ENCODE measurements at places on chromosomes 3 and 15.

- DNase-seq: no peak
Measured at GRCh38 chr3:119315600-119316312, 21.6 kb downstream of the ARHGAP31 start.

GRCh38 chr3:101333883-101334282, 13.5 kb upstream of the IMPG2 start:
- DNase-seq: no peak

DNA sequence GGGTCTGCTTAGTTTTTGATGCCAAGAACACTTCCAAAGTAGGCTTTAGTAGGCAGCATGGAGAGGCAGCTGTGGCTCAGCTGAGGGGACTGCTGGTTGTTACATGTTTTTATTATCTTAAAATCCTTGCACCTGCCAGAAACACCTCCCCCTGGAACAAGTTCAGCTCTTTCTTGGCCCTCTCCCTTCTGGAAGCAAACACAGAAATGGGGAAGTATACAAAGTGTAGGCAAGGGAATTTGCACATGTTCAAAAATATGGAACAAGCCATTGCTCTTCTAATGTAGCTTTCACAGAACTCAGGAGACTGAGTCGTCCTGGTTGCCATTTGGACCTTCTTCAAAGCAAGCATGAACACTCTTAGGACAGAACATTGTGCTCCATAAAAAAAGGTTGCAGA, 169.1 kb upstream of the SEMA6D start:
- DNase-seq: no peak

- DNase-seq: no peak
Measured at GRCh38 chr15:77550301-77551251, 82.1 kb downstream of the LINGO1 start.

DNA sequence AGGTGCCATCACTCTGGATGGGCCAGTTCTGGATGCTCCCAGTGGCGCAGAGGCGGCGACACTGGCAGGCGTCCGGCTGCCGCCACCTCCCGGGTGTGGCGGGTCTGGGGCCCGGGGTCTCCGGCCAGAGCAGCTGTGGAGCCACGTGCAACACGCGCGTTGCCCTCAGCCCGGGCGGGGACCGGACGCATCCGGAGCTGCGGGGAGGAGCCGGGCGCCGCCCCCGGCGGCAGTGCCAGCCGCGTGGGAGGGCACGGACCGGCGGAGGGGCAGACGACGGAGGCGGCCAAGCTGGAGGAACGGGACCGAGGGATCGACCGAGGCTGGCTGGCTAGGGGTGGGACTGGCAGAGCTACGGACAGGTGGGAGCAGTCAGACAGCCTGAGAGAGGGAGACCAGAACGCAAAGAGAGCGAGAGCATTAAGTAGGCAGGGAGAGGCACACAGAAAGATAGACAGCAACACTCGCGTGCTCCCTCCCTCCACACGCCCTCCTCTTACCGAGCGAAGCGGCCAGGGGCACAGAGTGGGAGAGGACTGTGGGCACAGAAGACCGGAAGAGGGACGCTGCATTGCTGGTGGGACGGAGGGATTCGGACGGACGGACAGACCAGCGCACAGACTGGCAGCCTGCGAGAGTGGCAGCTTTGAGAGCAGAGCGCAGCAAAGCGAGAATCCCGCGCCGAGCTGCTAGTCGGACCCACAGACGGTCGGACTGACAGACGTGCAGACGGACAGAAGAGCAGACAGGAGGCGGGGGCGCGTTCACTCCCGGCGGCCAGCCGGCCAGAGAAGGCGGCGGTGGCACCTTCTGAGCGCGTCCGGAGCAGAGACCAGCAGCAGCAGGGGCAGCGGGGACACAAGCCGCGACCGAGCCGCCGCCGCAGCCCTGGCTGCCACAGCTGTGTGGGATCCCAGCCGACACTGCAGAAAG, at the start of gene ARPP21:
Gene ARPP21 (plus strand): TSS at position 272 of the 933 bp plus-strand sequence. CDS start 42,227 bp downstream, outside the sequence.
- peak; percentile 9 for DNase-seq

DNA sequence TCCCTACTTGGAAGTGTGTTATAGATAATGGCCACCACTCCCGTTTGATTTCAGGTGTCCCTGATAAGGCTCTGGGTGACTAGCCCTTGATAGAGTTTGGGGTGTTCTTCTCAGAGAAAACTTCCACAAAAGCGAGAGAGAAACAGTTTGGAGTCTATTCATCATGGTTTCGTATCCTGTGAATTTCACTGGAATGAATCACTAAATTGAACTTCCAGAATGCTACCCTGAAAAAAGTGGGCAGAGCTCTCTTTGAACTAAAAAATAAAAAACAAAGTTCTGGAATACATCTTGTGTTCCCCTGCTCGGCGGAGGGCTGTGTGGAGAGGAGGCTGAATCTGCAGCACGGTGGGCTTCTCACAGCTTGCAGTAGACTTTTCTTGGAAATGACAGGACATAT, 52.8 kb upstream of the FAM98B start:
- no peak for DNase-seq

DNA sequence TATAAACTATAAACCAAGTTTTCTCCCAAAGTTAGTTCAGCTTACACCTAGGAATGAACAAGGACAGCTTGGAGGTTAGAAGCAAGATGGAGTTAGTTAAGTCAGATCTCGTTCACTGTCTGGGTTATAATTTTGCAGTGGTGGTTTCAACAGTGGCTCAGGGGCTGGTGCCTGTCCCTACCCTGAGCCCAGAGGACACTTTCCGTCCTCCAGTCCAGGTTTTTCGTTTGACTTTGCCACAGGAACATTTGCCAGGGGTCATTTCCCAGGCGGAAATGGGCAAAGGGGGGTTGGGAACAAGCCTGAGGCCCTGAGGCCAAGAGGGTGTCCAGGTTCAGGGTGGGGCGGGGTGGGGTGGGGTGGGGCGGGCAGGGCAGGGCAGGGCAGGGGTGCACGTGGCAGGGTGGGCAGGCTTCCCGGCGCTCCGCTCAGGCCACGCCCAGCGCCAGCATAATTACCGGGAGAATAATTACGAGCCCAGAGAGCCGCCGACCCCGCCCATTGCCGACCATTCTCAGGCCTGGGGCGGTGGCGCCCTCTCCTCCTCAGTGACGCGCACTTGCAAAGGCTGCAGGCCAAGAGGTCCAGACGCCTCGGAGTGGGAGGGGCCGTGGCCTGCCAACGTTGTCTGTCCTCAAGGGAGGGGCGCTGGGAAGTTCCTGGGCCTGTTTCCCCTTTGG, 70.4 kb downstream of the KLF13 start:
- peak; percentile 71 for DNase-seq

- no peak for DNase-seq
Measured at GRCh38 chr3:195086341-195086740, 184.6 kb downstream of the XXYLT1 start.

DNA sequence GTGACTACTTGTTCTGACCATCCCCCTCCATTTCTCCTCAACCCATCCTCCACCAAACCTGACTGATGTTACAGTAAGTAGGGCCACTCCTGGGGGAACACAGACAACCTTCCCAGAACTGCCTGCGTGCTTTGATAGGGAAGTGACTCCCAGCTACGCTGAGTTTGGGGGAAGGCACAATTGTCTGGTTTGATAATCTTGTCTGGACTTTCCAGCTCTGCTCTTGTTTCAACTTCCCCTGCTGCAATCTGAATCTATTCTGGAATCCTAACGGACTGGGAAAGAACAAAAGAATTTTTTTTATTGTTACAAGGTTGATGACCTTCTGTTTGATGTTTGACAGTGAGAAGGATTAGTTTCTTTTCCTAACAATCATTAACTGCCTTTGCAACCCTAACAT, 895.6 kb downstream of the ROBO1 start:
- no peak for DNase-seq

- DNase-seq: no peak
Measured at GRCh38 chr3:30314757-30315325, 291.6 kb upstream of the TGFBR2 start.

- DNase-seq: no peak
Measured at GRCh38 chr3:148211725-148212124, 486.0 kb upstream of the AGTR1 start.

DNA sequence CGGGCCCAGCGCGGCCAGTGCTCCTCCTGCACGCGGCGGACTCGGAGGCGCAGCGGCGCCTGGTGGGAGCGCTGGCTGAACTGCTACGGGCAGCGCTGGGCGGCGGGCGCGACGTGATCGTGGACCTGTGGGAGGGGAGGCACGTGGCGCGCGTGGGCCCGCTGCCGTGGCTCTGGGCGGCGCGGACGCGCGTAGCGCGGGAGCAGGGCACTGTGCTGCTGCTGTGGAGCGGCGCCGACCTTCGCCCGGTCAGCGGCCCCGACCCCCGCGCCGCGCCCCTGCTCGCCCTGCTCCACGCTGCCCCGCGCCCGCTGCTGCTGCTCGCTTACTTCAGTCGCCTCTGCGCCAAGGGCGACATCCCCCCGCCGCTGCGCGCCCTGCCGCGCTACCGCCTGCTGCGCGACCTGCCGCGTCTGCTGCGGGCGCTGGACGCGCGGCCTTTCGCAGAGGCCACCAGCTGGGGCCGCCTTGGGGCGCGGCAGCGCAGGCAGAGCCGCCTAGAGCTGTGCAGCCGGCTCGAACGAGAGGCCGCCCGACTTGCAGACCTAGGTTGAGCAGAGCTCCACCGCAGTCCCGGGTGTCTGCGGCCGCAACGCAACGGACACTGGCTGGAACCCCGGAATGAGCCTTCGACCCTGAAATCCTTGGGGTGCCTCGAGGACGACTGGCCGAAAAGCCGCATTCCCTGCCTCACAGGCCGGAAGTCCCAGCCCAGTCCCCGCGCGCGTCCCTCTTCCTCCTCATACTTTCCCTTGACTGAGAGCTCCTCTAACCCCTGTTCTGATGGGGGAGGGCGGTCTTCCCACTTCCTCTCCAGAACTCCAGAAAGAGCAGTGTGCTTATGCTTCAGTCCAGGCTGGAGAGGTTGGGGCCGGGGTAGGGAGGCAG, 1.4 kb upstream of the IL17RC start:
- DNase-seq: no peak

- no peak for DNase-seq
Measured at GRCh38 chr15:36511594-36511993, 67.8 kb upstream of the CDIN1 start.

- DNase-seq: no peak
Measured at GRCh38 chr15:51727141-51727897, 10.1 kb downstream of the LYSMD2 start.

DNA sequence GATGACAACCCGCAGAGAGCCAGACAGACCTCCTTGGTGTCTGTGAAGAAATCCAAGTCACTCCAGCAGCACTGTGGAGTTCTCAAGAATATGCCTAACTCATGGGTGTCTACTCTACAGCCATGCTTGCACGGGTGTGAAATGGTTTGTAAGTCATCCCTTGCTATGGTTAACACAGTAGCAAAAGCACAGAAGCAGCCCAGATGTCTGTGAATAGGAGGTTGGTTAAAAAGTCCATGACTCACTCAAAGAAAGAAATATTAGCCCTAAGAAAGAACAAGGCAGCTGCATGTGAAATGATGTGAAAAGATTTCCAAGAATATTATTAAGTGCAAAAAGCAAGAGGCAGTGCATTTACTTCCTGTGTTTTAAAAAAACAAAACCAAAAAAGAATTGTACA, 12.1 kb upstream of the LIMD1 start:
- no peak for DNase-seq

- peak; percentile 58 for DNase-seq
Measured at GRCh38 chr15:59689626-59690236, 611 bp upstream of the BNIP2 start.

- no peak for DNase-seq
Measured at GRCh38 chr15:40567111-40567510, 2.0 kb upstream of the RPUSD2 start.

GRCh38 chr3:156535162-156535627, 19.7 kb downstream of the SSR3 start:
- peak; percentile 44 for DNase-seq

GRCh38 chr15:68430471-68431036, 1.4 kb downstream of the ITGA11 start:
- no peak for DNase-seq

DNA sequence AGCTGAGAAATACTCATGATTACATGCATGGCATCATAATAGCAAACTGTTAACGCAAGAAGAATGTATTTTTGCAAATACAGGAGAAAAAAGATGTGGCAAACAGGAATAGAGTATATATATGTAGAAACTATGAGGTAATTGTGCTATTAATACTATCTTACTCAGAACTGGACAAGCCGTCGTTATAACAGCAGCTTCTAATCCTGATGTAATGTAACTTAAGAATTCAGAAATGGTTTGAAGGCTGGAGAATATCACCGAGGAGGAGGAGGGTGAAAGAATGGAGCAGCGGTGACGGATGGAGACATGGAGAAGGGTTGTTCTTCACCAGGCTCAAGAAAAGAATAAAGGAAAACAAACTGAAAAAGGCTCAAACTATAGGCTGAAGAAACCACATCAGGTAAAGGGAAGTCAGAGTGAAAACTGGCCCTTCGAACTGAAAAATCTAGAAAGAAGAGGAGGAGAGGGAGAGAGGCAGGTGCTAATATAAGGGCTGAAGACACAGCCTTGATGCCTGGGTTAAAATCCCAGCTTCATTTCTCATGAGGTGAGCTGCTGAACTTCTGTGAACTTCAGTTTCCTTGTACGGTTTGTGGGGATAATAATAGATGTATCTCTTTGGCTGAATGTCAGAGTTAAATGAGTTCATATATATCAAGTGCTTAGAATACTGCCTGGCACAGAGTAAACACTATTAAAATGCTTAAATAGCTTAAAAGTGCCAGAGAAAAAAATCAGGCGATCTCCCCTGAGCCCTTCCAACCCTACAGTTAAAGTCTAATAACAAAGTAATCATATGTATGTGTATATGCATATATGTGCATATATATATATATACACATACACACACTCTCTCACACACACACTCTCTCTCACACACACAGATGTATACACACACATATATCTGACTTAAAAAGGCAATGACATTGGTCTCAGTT, 43.9 kb downstream of the GOLIM4 start:
- DNase-seq: no peak

DNA sequence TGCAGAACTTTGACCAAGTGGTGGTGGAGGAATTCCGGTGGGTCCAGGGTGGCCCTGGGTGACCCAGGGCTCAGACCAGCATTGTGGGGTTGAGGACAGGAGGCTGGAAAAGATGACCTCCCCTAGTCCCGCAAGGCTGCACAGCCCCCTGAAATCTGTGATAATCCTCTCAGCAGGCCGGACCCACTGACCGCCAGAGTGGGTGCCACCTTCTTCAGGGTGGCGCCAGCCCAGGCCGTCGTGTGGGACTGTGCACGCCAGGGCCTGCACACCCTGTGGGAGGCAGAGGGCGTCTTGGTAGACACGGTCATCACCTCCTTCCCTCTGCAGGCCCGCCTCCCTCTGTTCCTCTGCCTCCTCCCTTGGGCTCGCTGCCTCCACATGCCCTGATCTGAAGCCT, 137.7 kb downstream of the TBC1D2B start:
- DNase-seq: no peak
